Activated naive CD8-positive, alpha-beta T cell treated with anti-CD3 and anti-CD28 coated beads, Interleukin-2, amount 10 ng/mL, durations not matched to agents 7 days and 5 days (primary cell): ENCODE measurements at places on chromosomes 2 and 18. TPM values are rescaled to one million over a fixed set of nuclear protein-coding genes. Genes with fewer than 3 reads are reported as not detected.

The ADRA2B gene
- 0.17 TPM for total RNA-seq

GRCh38 chr2:215363461-215364156 lies 51.8 kb downstream of the ATIC start:
- H3K36me3 ChIP-seq, result peaks cover 29% of the 10 kb centered on the region
- no peaks in the 10 kb centered on the region for H3K27me3 ChIP-seq
- H3K4me1 ChIP-seq, result no peaks in the 10 kb centered on the region
- DNase-seq, result no peak
- H3K27ac ChIP-seq, result no peak overlapping the region
- no peak overlapping the region for H3K4me3 ChIP-seq

- H3K36me3 ChIP-seq, result peaks cover 2% of the 10 kb centered on the region
- H3K27ac ChIP-seq, result peak overlapping the region; percentile 98
- peak overlapping the region; percentile 92 for H3K4me3 ChIP-seq
- H3K27me3 ChIP-seq, result no peaks in the 10 kb centered on the region
These were observed 148.3 kb downstream of the KLHL29 start for GRCh38 chr2:23533338-23533695.

DNA sequence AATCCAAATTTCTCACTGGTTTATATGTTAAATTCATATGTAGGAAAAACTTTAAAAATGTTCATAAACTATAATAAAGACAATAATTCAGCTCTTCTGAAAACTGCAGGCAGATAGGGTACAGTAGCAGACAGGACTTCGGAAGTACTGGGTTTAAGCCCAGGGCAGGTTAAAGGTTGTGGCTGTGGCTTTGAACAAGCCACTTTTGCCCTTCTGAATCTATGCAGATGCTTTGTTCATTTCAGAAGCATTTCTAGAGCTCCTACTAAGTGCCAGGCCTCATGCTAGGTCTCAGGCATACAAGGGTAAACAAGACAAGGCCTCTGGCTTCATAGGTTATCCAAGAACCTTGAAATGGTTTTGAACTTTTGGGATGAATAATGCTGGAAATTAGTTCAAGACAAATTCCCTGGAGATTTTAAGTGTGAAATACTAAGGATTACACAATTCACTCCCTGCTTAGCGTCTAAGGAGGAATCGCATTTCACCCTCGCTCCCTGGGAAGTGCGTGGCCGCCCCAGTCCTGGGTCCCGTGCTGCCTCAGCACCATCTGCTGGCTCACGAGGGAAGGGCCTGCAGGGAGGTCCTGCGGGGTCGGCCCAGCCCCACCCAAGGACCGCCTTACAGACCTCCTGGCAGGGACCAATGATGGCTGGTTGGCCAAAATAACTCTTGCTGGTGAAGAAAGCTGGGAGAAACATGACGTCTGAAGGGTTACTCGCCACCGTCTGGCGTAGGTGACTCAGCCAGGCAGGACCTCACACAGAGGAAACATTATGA lies 67.7 kb upstream of the L3MBTL4 start:
- no peak for DNase-seq
- H3K36me3 ChIP-seq, result no peaks in the 10 kb centered on the region
- no peaks in the 10 kb centered on the region for H3K4me1 ChIP-seq
- H3K27ac ChIP-seq, result no peak overlapping the region
- no peak overlapping the region for H3K4me3 ChIP-seq
- no peaks in the 10 kb centered on the region for H3K27me3 ChIP-seq

- H3K27ac ChIP-seq, result no peak overlapping the region
- no peak for DNase-seq
- no peak overlapping the region for H3K4me3 ChIP-seq
- H3K4me1 ChIP-seq, result no peaks in the 10 kb centered on the region
These were observed 34.2 kb upstream of the PPP4R1 start for GRCh38 chr18:9648431-9649163.

DNA sequence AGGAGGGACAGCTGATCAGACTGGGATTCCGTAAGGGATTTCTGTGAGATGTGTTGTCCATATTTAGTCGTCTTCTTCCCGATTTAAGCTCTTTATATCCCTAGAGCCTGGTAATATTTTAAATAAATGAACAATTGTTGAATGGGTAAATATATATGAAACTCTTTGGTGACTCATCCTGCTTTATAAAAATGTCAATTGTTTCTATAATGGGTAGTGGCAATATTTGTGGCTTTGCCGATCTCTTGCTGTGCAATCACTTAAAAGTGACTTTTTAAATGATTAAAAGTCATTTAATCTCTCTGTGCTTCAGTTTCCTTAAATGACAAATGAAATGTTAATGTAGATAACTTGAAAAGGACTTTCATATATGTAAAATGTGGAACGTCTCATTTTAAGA lies 339.2 kb downstream of the RNF144A start:
- no peak overlapping the region for H3K4me3 ChIP-seq
- H3K27ac ChIP-seq, result no peak overlapping the region
- DNase-seq, result no peak
- H3K4me1 ChIP-seq, result no peaks in the 10 kb centered on the region
- H3K27me3 ChIP-seq, result no peaks in the 10 kb centered on the region
- peaks cover 2% of the 10 kb centered on the region for H3K36me3 ChIP-seq
